ENCODE measurements at places on chromosomes 16 and 17.

- no peak for DNase-seq
These were observed 44.7 kb downstream of the IRF8 start for GRCh38 chr16:85943711-85944110.

DNA sequence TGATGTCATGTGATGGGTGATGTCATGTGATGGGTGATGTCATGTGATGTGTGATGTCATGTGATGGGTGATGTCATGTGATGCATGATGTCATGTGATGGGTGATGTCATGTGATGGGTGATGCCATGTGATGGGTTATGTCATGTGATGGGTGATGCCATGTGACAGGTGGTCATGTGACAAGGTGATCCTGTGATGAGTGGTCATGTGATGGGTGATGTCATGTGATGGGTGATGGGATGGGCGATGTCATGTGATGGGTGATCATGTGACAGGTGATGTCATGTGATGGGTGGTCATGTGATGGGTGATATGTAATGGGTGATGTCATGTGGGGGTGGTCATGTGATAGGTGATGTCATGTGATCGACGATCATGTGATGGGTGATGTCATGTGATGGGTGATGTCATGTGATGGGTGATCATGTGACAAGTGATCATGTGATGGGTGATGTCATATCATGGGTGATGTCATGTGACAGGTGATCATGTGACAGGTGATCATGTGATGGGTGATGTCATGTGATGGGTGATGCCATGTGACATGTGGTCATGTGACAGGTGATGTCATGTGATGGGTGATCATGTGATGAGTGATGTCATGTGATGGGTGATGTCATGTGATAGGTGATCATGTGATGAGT lies 17.2 kb downstream of the CD300LB start:
- peak; percentile 11 for DNase-seq

DNA sequence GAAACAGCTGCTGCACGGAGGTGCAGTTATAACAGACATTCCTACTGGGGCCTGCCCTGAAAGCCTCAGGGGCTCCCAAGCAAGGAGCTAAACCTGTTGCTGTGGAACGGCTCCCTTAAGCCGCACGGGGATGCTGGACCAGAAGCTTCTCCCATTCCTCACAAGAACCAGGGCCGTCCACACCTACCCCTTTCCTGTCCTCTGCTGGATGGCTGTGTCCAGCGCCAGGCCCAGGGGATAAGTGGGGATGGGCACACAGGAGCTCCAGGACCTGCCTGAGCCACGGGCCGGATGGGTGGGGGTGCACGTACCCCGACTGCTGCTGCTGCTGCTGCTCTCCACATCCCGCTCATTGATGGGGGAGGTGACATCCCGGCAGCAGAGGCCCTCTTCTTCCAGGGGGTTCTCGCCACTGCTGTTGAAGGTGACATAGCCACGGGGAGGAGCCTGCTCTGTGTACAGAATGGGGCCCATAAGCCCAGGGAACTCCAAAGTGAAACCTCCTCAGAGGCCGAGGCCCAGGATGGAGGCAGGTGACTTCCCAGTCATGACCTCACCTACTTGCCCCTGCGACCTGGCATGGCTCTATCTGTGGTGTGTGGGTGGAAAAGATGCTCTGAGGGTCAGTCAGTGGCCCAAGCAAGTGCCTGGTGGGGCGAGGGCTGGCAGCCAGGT lies 8.6 kb downstream of the NUDT16L1 start:
- no peak for DNase-seq

DNA sequence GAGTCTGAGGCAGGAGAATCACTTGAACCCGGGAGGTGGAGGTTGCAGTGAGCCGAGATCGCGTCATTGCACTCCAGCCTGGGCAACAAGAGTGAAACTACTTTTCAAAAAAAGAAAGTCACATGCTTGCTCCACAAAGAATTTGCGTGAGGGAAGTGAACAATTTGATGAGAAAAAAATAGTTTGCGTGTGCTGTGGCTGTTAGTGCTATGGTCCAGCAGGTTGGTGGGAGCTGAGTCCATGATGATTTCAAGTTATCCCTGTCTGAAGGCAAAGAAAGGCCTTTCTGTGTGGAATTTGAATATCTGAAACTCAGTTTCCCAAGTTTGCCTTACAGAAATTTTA lies 21.0 kb downstream of the PRCD start:
- no peak for DNase-seq

GRCh38 chr17:74568106-74568873 lies 981 bp upstream of the CD300H start:
- no peak for DNase-seq

GRCh38 chr16:84003038-84003437 lies 35.0 kb downstream of the NECAB2 start:
- no peak for DNase-seq

DNA sequence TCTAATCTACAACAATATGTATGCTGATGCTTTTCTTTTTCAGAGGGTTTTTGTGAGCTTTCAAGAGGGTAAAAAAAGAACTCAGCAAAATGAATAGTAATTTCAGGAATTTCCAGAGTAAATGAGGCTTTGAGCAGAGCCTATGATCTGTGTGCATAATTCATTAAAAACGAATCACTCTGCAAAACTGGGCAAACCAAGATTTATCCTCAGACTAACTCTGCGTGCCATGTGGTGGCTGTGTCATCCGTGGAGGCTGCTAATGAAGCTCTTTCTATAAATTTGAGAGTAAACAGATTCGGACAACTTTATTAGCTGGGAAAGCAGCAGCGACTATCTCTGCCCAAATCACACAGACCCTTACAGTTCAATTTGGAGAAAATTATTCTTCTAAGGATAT lies 83.8 kb downstream of the FOXL1 start:
- DNase-seq = no peak

DNA sequence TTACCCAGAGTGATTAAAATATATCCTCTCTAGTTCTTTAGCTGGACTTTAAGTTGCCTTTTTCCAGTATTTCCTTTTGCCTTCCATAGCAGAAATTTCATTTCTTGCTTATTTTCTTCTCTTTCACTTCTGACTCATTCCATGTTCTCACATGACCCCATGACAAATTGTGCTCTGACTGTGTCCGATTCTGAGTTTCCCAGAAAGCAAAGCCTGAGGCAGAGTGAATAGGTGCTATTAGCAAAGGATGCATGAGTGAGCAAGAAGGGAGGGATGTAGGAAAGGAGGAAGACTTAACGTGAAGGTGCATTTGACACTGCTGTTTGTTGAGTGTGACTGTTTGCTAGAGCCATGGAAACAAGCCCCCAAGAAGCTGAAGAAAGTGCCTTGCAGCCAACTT lies 82.6 kb upstream of the CNTNAP4 start:
- no peak for DNase-seq

DNA sequence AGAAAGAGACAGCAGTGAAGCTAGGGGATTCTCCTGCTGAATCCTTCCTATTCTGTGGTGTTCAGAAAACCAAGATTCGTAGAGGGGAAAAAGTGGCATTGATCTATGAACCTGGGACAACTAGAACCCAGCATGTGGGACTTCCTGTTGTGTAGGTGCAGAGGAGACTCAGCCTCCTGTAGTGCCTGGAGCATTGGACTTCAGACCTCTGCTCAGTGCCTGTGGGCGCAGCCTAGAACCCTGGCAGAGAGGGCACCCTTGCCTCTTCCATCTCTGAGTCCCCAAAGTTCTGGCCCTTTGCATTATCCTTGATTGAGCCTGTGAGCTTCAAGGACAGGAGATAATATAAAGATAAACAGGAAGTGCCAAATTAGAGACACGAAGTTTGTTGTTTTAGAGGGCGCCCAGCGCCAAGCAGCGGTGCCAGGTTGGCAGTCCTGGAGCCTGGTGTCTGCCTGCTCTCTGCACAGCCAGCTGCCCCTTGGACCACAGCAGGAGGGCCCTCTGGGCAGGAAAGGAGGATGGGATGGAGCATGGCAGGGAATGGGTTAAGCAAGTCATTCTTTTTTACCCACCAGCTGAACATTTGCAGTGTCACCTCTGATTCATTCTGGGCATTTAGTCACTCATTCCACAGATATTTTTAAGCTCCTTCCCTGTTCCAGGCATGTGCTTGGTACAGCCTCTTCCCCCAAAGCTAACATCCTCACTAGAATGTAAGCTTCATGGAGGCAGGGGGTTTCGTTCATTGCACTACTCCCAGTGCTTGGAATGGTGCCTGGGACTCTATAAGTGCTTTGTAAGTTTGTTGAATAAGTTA lies 11.9 kb upstream of the SP6 start:
- no peak for DNase-seq

DNA sequence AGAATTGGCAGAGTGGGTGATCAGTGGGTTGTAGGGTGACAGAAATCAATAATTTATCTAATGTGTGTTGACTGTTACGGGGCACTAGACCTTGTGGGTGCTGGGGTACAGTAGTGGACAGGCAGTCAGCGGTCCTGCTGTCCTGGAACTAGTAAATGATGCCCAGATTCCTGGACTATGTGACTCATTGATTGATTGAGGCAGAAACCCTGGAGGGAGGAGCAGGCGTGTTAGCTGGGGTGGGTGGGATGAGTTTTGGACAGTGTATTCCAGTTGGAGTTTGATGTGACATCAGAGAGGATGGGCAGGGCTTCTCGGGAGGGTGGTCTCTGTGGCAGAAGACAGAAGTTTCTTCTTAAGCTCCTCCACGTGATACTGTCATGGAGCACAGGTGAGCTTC lies 24.4 kb downstream of the PRMT7 start:
- DNase-seq = no peak

- DNase-seq = no peak
These were observed 674.4 kb downstream of the TOX3 start for GRCh38 chr16:51872524-51872923.

DNA sequence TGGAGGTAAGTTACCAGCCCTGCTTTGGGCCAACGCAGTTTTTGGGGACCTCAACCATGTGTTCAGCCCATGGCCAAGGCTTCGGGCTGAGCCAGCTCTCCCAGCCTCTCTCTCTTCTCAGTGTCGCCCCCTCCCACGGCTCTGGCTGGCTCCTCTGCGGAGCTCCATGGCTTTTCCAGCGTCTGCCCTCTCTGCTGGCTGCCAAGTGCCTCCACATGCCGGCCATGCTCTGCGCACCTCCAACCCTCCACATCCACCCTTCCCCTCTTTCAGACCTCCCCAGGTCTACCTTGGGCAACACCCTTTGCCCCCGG lies 23.2 kb downstream of the COTL1 start:
- no peak for DNase-seq

DNA sequence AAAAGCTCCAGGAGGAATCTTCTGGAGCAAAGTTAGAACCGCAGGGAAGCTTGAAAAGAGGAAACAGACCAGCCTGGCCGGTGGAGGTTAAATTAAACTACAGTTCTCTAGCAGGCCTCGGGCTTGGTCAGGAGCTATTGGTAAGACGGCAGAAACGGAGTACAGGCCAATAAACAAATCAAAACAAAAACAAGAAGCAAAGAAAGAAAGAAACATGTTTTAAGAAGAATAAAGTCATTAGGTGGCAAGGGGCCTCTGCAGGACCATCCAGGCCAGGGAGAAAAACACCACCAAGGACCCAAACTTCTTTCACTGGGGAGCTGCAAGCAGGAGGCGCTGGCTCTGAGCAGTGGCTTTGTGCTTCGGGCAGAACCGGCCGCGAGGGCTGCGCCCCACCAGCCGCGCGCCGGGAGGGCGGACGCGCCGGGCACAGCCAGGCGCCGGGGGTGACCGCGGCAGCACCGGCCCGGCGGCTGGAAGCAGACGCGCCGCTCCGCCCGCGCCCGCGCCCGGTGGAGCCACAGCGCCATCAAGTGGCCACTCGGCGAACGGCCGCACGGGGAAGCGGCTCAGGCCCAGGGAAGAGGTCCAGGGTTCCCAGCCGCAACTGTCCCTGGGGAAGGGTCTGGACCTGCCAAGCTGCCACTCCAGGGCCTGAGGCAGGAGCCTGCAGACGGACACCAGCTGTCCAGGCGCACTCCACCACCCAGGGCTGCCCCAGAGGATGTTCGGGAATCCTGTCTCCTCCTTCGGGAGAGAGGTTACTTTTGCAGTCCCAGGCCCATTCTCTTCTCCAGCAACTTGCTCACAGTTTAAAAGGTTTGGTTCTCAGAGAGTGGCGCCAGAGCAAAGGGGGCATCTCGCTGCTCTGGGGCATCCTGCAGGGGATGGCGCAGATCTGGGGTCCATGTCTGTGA lies 419.4 kb downstream of the SOX9 start:
- peak; percentile 28 for DNase-seq

- DNase-seq = no peak
These were observed 11.7 kb upstream of the SLC38A8 start for GRCh38 chr16:84054271-84054670.

DNA sequence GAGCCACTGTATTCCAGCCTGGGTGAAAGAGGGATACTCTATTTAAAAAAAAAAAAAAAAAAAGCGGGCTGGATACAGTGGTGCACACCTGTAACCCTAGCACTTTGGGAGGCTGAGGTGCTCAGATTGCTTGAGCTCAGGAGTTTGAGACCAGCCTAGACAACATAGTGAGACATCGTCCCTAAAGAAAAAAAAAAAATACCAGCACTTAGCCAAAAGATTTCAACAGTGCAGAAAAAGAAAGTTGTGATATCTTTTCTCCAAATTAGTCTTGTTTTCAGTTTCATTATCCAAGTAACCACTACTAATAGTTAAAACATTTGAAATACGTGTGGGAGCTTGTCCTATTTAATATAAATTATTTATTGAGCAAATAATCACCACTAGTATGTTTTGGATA lies 48.7 kb downstream of the TENT4B start:
- DNase-seq = no peak

- DNase-seq = no peak
These were observed 834.4 kb downstream of the KCNJ2 start for GRCh38 chr17:71003736-71004135.

DNA sequence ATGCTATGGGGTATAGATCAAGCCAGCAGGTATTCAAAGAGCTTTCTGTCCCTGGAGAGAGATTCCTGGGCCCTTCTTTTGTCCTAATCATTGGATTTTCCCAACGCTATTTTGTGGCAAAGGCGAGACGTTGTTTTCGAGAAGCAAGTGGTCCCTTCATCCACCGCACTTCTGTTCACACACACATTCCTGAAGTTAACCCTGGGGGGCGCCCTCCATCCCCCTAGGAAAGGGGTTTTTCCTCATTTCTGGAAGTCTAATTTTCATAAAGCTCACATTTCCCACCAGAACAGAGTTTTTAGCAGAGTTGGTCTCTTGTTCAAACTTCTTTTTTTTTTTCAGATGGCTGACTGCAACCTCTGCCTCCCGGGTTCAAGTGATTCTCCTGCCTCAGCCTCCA lies 11.9 kb downstream of the SCGB1C2 start:
- no peak for DNase-seq

- no peak for DNase-seq
These were observed 43.6 kb upstream of the MED9 start for GRCh38 chr17:17433000-17433703.

- no peak for DNase-seq
These were observed 84.2 kb downstream of the SNX29 start for GRCh38 chr16:12060751-12061150.

GRCh38 chr16:351804-352520 lies 561 bp downstream of the AXIN1 start:
- no peak for DNase-seq
